ENCODE measurements at places on chromosomes 5 and 9.

- no peak for DNase-seq
Measured at GRCh38 chr5:40681363-40682153, 1.8 kb downstream of the PTGER4 start.

DNA sequence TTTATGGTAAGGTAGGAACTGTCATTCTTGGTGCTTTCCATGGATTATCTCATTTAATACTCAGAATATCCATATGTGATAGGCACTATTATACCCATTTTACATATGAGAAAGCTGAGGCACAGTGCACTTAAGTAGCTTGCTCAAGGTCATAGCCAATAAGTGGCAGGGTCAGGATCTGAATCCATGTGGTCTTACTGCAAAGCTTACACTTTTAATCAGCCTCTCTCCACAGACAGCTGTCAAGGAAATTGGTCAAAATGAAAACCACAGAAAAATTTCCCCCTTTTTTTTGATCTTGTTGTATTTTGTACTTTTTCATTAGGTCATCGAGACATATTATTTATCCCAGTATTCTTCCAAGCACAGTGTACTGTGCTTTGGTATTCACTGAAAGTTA is 78.5 kb downstream of the ERCC6L2 start:
- no peak for DNase-seq

DNA sequence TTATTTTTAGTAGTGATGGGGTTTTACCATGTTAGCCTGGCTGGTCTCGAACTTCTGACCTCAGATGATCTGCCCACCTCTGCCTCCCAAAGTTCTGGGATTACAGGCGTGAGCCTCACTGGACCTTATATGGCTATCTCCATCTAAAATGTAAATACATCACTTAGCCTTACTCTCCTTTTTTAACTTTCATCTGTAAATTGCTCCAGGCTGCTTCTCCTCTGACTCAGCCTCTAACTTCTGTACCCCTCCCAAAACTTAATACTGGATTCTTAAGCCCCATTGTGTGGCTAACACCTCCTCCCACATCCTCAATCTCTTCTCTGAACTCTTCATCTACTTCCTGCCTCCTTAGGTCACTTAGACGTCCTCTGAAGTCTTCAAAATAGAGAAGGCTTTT is 4.0 kb downstream of the SNX30 start:
- DNase-seq = peak; percentile 81

DNA sequence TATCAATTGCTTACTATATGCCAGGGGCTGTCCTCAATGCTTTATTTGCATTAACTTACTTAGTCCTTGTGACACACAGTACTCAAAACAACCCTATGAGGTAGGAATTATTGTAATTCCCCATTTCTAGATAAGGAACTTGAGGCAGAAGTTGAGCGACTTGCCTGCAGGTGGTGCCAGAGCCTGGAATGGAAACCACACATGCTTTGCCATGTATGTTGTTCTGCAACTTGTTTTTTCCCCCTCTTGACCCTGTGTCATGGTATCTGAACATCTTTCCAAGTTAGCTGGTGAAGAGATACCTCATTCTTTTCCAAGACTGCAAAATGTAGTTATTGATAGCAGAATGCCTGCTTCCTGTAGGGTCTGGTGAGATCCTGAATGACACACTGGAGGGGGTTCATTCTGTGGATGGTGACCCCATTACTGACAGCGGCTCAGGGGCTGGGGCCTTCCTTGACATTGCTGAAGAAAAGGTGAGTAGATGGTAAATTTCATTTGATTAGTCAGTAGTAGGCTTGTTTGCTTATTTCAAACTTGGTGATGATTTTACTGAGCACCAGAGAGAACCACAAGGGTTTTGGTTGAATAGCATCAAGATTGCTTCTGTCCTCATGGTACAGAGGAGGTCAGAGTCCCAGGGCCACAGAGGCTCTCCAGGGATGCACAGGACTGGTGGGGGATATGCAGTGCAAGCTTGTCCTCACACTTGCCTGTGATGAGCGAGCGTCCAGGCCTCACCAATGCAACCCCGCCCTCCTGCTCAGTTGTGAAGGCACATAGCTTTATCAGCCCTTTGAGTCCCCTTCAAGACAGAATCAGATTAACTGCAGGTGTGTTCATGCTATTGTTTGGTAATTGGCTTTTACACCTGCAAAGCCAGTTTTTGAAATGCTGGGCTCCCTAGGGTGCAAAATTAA is 57.0 kb downstream of the COL15A1 start:
- DNase-seq = peak; percentile 77

- DNase-seq = peak; percentile 83
Measured at GRCh38 chr5:56457887-56458812, 225.0 kb upstream of the ANKRD55 start.

DNA sequence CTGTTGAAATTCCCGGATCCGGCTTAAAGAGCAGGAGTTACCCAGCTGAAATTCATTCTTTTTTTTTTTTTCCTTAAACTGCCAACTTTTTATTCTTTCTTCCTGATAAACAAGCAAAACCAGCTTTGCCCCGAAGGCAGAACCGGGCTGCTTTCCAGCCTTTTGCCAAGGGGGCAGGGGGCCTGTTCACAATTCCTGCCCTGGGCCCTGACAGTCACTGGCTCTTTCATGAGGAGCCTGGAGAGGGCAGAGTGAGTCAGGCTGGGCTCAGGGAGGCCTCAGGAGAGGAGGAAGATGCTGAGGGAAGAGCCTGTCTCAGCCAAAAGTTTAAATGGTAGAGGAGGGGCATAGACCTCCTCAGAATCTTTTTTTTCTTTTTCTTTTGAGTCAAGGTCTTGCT is 4.8 kb downstream of the GLIPR2 start:
- DNase-seq = peak; percentile 52

GRCh38 chr9:125126019-125126746 is 17.1 kb downstream of the SCAI start:
- peak; percentile 100 for DNase-seq

DNA sequence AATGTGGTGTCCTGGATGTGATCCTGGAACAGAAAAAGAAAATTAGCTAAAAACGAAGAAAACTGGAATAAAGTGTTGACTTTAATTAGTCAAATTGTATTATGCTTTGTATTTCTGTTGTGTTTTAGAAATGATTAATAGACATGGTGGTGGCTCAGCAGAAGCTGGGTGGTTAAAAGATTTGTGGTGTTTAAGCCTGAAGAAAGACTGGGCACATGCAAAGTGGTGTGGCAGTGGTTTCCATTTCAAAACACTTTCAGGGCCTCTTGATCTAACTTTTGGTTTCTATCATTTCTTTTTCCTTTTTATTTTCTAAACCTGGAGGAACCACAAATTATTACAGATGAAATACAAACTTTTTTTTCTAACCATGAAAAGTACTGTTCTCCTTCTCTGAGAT is 44.1 kb downstream of the ADGRV1 start:
- no peak for DNase-seq

DNA sequence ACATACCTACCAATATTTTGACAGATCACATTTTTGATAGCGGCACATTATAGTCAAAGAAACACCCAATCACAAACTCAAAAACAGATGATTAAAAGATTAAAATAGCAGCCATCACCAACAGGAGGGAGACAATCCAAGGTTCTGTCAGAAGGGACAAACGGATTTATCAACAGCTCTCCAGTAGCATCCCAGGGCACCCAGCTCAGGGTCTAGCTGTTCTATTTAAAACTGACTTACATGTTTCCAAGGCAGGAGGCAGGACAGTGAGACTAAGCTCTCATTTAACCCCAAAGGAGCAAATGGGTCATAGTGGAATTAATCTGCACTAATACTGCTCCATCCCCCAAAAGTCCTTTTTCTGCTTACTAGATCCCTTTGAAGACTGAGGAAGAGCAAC is 3.2 kb downstream of the AGTPBP1 start:
- no peak for DNase-seq

GRCh38 chr9:124215368-124215910 is 42.3 kb upstream of the NEK6 start:
- DNase-seq = no peak

GRCh38 chr9:107484117-107484723 is 5.3 kb downstream of the KLF4 start:
- peak; percentile 79 for DNase-seq

DNA sequence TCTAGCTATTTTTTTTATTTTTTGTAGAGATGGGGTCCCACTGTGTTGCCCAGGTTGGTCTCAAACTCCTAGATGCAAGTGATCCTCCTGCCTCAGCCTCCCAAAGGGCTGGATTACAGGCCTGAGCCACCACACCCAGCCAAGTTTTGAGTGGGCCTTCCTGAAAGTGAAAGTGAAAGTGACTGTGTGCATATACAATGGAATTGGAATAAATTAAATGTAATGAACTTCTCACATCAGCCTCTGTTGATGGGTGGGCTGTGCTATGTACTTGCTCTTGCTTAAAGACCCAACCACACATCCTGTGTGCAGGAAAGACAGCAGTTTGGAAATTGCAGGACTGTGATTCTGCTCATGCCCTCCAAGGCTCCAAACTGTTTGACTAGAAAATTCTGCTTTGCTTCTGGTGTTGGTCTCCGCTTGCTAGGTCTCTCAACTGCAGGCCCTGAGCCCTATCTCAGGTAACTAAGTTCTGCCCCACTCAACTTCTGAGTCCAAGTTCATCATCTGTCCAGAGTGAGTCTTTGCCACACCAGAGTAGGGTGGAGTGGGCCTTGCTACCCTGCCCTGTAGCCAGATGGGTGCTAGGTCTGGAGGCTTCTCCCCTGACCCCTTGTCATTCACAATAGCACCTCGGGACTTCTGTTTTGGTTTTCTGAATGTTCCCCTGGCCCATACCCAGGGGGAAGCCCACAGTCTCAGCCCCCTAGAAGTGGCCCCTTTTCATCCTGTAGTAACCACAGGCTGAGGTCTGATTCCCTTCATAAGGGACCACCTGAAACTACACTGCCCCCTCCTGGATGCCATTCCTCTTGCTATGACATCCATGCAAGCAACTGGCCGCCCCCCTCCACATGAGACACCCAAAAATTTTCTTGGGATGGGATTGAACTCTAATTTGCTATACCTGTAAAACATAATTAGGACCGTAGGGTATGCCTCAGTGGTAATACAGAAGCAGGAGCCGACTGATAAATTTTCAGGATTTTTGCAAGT is 36.5 kb upstream of the RAD23B start:
- DNase-seq = no peak

GRCh38 chr5:6820851-6821479 is 107.7 kb downstream of the TENT4A start:
- DNase-seq = no peak

DNA sequence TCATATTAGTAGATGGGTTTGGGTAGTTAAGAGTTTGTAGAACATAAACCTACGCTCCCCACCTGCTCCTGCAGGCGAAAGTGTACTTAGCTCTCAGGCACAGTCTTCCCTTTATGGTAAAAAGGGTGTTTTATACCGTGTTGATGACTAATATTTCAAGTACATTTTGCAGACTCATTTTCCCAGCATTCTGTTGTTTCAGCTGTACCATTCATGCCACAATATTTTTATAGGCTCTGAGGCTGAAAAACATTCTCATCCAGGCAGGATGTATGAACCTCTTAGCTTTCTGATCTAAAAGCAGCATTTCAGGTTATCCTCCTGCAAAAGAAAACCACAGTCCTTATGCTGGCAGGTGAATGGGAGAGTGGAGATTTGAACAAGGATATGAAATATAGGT is 231.4 kb downstream of the NR2F1-AS1 start:
- peak; percentile 50 for DNase-seq

DNA sequence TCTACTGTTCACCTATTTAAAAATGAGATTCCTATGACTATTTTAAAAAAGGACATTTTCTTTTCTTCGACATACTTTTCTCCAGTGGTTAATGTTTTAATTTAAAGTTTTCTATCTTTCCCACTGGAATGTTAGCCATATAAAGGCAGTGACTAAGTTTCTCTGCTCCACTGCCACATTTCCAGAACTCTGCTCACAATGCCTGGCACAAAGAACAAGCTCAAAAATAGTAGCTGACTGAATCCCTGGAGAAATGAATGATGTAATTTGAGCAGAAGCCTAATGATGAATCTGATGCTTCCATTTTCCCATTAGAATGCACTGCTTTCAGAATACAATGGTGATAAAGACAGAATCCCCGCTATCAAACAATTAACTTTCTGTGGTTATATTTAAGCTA is 817.8 kb downstream of the MTRR start:
- DNase-seq = peak; percentile 79

DNA sequence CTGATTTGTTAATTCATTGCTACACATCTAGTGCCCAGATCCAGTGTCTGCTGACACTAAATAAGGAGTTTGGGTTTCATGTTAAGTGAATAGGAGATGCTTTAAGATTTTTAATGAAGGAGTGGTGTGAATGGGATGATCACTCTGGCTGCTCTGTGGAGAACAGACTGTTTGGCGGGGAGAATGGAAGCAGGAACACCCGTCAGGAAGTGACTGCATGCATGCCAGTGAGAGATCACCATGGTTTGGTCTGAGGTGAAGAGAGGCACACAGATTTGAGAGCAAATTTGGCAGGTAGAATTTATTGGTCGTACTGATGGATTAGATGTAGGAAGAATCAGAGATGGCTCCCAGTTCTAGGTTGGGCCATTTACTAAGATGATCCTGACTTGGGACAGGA is 19.8 kb downstream of the ATP6V0E1 start:
- no peak for DNase-seq

- no peak for DNase-seq
Measured at GRCh38 chr5:126369995-126370731, 53.0 kb upstream of the GRAMD2B start.

DNA sequence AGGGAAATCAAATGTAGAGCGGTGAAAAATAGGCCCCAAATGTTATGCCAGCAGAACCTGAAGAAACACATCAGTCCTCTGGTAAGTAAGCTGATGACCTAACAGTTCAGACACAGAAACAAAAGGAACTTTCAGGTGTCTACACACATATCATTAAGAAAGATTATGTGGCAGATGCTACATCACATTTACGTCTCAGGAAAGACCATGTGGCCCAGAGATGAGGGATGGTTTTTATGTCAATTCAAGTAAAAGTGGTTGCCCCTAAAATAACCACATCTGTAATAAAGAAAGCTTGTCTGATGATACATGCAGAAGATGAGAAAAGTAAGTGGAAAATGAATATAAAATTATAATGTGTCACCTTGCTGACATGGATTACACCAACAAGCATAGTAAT is 31.4 kb downstream of the GNAQ start:
- DNase-seq = no peak

- DNase-seq = no peak
Measured at GRCh38 chr5:115097236-115097635, 72.5 kb downstream of the TRIM36 start.

DNA sequence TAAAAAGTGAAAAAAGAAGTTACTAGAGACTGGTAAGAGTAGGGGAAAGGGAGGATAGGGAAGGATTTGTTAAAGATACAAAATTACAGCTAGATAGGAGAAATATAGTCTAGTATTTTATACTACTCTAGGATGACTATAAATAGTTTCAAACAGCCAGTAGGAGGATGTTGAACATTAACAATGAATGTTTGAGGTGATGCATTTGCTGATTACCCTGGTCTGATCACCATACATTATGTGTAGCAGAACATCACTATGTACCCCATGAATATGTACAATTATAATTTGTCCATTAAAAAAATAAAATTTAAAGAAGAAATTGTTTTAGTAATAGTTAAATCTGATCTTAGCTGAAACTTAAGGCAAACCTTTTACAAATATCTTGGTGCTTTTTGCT is 302.6 kb downstream of the ARHGAP26 start:
- DNase-seq = no peak

Measured in fibroblast of upper back skin (primary cell).